ENCODE measurements at places on chromosomes 1 and 21.

DNA sequence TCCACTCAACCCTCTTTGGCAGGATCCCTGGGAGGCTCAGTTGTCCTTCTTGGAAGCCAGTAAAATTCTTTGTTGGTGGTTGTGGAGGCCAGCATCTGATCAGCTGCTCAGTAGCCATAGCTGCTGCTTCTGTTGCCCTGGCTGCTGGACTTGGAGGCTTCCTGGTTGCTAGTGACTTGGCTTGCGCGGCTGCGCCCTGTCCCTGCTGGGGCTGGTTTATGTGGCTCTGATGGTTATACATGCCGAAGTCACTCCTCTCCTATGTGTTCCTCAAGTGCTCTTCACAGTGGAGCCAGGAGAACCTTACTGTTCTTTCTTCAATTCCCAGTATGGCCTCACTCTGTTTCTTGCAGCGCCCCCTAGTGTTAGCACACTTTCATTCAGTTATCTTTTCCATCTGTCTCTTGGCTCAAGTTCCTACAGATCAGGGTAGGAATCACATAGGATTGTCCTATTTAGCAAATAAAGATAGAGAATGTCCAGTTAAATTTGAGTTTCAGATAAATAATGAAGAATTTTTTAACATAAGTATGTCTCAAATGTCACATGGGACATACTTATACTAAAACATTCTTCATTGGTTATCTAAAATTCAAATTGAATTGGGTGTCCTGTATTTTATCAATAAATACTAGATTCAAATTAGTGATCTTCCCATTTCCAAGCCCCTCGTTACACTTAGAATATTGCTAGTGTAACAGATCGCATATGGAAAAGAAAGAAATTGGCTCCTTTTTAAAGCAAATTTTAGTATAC lies 176.5 kb downstream of the TGFB2 start:
- peak; percentile 60 for DNase-seq

- DNase-seq, result no peak
Observed at GRCh38 chr1:153563991-153564390, 1.7 kb downstream of the S100A2 start.

- peak; percentile 40 for DNase-seq
Observed at GRCh38 chr1:109989506-109990301, 5.1 kb downstream of the AHCYL1 start.

DNA sequence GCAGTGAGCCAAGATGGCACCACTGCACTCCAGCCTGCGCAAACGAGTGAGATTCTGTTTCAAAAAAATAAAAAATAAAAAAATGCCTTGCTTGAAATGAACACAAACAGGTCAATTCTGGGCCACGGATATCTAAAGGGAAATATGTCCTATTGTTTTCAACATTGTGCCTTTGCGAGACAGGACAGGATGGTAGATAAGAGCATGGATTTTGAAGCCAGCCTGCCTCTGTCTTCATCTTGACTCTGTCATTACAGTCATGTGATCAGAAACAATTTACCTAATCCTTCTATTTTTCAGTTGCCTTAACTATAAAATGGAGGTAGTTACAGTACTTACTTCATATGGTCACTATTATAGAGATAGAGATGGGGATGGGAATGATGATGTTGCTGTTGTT lies 56.7 kb upstream of the ZSWIM5 start:
- no peak for DNase-seq

GRCh38 chr1:172778456-172779455 lies 119.9 kb downstream of the FASLG start:
- peak; percentile 16 for DNase-seq

DNA sequence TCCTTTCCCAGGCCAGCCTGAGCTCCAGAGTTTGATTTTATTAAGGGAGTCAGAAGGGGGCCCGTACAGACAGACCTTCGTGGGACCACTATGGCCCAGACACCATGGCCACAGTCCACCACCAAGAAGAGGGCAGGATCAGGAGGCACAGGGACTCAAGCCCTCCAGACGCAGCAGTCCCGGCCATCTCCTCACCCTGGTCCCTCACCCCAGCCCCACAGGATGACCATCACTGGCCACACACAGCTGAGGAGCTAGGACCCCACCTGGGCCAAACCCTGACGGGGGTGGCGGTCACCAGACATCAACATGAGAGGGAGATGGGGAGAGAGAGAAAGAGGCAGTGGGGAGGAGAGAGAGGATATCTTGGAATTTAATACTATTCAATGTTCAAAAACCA lies 29.2 kb upstream of the AGPAT3 start:
- no peak for DNase-seq

Measured in AG10803 (cell line).